ENCODE measurements at places on chromosomes 2 and 18.

- DNase-seq = no peak
These were observed 275.9 kb downstream of the MREG start for GRCh38 chr2:215737477-215737876.

- no peak for DNase-seq
These were observed 43.9 kb upstream of the PCBP1 start for GRCh38 chr2:70043252-70043875.

- DNase-seq = peak; percentile 34
These were observed 125.6 kb downstream of the PLB1 start for GRCh38 chr2:28621172-28622100.

- no peak for DNase-seq
These were observed 16.9 kb downstream of the PRKAG3 start for GRCh38 chr2:218814540-218815243.

GRCh38 chr2:222248256-222248655 lies 50.5 kb downstream of the PAX3 start:
- no peak for DNase-seq

GRCh38 chr2:217361483-217361880 lies 501.6 kb upstream of the TNP1 start:
- no peak for DNase-seq

DNA sequence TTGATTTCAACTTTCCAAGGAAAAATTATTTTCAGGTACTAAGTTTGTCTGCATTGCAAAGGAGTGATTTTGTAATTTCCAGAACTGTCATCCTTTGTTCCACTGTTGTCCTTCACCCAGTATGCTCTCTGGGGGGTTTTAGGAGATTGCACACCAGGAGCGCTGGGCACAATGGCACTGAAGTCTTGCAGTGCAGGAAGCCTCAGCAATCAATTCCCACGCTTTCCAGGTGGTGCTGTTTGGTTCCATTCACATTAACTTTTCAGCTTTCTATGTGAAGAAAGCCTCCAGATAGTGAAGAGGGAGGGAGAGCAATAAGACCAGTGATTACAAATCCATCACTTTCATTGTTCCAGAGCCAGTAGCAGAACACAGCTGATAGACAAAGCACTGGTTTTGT lies 344.0 kb upstream of the VWC2L start:
- DNase-seq = no peak

GRCh38 chr2:109150559-109150958 lies 21.6 kb downstream of the SH3RF3 start:
- no peak for DNase-seq

- no peak for DNase-seq
These were observed 485.1 kb upstream of the SETBP1 start for GRCh38 chr18:44195394-44196140.

- DNase-seq = no peak
These were observed 45.6 kb upstream of the ITGAV start for GRCh38 chr2:186544255-186544675.

GRCh38 chr2:239760596-239760995 lies 264.5 kb downstream of the NDUFA10 start:
- DNase-seq = no peak

GRCh38 chr2:3236300-3237045 lies 141.1 kb downstream of the EIPR1 start:
- DNase-seq = no peak

DNA sequence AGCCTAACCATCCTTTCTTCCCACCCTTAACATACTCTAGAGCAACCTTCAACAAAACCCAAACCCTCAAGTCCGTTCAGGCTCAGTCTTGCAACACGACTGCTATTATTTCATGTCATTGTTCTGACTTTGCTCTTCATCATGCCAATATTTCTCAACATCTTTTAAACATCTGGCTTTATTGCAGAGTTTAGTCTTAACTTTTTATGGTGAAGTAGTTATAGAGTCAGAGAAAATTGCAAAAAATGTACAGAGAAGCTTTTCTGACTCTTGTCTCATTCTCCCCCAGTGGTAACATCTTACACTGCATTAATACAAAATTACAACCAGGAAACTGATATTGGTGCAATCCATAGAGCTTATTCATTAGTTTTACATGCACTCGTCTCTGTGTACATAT lies 3.9 kb downstream of the MARCO start:
- DNase-seq = no peak

- no peak for DNase-seq
These were observed 240.2 kb upstream of the CCDC68 start for GRCh38 chr18:55199291-55199963.

DNA sequence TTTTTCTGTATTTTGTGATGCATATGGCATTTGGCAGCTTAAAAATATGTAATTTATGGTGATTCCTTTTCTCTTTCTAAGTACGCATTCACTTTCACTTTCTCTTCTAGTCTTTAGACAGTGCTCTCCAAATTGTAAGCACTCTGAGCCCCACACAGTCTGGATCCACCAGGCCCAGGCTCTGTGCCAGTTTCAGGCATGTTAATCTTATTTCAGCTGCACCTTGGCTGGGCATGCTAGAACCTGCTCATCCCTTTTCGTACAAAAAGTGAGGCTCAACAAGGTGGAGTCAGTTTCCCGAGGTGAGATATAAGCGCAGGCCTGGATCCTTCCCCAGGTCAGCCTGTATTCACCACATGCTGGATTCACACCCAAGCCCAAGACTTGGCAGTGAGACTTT lies 203.9 kb downstream of the MTX2 start:
- no peak for DNase-seq

- no peak for DNase-seq
These were observed 16.9 kb upstream of the PAPOLG start for GRCh38 chr2:60739156-60739555.

DNA sequence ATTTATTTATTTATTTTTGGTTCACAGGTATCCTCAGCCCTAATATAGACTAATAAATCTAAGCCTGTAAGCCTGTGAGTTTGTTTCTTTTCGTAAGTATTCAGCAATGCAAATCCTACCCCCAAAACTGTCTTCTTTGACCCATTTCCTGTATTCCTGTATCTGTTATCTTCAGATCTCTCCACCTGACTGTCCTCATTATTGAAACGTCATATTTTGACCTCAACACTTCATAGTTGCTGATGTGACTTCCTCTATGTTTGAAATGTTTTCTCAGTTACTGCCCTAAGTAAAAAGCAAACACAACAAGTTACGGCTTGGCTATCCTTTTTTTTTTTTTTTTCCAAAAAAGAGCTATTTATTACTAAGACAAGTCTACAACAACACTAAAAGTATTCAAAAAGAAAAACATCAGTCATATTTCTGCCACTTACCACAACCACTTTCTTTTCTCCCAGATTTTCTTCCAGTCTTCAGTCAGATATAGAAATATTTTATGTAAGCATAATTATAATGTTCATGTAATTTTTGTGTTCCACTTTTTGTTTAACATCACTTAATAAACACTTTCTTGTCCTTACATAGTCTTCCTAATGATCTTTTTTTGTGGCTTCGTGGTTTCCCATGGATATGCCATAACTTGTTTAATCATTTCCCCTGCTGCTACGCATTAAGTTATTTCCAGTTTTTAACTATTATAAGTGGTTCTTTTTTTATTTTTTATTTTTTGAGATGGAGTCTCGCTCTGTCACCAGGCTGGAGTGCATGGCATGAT lies 45.0 kb upstream of the EML4 start:
- DNase-seq = no peak

- DNase-seq = no peak
These were observed 63.2 kb upstream of the COPS8 start for GRCh38 chr2:237022533-237022932.

DNA sequence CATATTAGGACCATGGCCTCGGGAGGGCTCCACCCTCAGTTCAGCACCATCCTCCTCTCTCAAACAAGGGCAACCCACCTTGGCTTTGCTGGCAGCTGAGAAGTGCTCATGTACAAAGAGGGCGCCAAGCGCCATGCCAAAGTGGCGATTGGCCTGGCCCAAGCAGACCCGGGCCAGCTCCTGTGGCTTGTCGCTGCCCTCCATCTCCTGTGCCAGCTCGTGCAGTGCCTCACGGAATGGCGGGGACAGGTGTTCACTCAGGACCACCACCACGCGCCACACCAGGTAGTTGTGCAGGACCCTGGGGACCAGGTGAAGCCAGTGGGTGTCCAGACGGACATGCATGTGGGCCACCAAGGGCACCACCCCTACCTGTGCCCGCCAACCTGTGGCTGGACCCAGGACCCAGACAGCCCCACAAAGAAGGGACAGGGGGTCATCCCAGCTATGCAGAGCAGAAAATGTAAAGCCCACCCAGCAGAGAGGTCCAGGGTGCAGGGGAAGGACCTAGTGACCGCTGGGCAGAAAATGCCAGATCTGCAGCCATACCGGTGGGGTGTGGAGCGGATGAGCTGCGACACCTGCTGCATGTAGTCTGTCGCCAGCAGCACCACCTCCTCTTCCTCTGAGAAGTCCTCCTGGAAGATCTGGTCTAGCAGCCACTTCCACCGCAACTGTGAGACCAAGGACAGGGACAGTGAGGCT lies 3.6 kb downstream of the ECEL1 start:
- no peak for DNase-seq

DNA sequence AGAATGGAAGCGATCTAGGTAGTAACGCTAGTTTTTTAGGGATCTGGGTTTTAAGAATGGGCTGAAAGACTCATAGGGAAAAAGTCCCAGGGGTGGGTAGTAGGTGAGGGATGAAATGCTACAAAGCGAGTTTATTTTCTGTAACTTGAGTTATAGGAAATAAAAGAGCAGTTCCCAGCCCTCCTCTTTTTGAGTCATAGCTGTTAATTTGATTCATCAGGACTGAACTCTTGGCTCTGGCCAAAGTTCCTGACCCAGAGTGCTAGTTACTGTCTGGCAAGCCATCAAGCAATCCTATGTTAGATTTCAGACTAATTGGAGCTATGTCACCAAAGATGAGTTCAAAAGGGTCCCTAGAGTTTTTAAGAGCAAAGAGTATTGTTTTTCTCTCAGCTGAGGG lies 17.4 kb upstream of the NOSTRIN start:
- DNase-seq = no peak

GRCh38 chr2:152501666-152502065 lies 166.7 kb downstream of the FMNL2 start:
- no peak for DNase-seq

DNA sequence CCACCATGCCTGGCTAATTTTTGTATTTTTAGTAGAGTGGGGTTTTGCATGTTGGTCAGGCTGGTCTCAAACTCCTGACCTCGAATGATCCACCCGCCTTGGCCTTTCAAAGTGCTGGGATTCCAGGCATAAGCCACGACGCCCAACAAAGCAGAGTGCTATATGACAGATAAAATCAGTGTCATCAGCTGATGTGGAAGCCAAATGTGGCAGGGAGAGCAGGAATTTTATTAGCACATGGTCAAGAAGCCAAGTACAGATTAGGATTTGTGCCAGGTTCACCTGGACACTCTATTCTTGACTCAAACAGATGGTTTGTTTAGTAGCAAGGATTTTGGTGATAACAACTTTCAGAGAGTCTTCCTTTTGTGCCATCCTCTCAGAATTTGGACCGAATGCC lies 62.7 kb downstream of the LCLAT1 start:
- no peak for DNase-seq

DNA sequence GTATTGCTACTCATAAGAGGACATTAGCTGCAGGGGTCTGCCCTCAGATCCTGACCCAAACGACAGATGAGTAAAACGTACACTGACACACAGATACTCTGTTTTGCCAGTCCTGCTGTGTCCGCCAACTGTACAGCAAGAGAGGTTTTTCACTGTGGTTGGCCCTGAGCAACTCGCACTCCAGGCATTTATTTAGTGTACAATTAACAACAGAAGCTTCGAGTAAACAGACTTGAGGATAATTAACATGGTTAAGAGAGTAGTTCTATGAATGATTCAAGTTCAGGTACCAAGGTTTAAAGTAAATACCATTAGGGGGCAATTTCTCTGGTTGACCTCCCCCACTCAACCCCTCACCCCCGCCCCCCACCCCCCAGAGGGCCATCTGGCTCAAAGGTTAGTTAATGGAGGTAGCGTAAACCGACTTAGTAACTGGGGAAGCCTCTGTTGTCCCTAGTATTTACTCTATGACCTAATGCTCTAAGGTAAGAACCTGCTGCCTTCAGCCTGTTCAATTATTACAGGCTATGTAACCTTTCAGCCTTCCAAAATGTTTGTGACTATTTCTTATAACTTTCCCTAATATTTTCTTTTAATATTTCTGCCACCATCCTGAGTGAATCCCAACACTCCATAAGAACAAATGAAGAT lies 103.9 kb upstream of the XIRP2 start:
- DNase-seq = no peak

DNA sequence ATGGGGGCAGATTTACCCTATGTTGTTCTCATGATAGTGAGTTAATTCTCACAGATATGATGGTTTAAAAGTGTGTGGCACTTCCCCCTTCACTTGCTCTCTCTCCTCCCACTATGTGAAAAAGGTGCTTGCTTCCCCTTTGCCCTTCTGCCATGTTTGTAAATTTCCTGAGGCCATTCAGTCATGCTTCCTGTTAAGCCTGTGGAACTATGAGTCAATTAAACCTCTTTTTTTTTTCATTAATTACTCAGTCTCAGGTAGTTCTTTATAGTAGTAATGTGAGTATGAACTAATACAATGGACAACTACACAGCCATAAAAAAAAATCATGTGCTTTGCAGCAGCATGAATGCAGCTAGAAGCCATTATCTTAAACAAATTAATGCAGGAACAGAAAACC lies 118.5 kb downstream of the CALCRL start:
- no peak for DNase-seq

GRCh38 chr2:187594801-187595200 lies 40.6 kb upstream of the TFPI start:
- DNase-seq = no peak

DNA sequence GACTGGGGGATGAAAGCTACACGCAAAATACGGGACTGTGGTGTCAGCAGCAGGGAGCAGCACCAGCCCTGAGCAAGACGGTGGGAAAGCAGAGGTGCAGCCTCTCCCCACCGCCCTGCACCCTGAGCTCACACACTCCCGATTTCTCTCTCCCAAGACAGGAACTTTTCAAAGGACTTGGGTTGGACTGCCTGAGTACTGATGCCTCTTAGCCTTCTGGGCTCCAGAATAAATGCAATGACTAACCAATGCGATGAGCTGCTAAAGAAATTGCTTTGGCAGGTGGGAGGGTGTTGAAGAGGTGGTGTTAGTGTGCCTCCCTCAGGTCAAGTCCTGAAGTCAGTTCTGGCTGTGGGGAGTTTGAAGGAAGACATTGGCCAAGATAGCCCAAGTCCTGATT lies 9.6 kb downstream of the TRIM54 start:
- DNase-seq = no peak

GRCh38 chr18:46184727-46185126 lies 80.5 kb downstream of the HAUS1 start:
- no peak for DNase-seq

- DNase-seq = no peak
These were observed 18.3 kb upstream of the GREB1 start for GRCh38 chr2:11515490-11515981.
